ENCODE measurements at places on chromosomes 3 and 15.

GRCh38 chr3:115071166-115071565, 75.9 kb downstream of the ZBTB20 start:
- DNase-seq: no peak

- DNase-seq: no peak
Measured at GRCh38 chr3:125214738-125215137, 2.2 kb upstream of the SLC12A8 start.

DNA sequence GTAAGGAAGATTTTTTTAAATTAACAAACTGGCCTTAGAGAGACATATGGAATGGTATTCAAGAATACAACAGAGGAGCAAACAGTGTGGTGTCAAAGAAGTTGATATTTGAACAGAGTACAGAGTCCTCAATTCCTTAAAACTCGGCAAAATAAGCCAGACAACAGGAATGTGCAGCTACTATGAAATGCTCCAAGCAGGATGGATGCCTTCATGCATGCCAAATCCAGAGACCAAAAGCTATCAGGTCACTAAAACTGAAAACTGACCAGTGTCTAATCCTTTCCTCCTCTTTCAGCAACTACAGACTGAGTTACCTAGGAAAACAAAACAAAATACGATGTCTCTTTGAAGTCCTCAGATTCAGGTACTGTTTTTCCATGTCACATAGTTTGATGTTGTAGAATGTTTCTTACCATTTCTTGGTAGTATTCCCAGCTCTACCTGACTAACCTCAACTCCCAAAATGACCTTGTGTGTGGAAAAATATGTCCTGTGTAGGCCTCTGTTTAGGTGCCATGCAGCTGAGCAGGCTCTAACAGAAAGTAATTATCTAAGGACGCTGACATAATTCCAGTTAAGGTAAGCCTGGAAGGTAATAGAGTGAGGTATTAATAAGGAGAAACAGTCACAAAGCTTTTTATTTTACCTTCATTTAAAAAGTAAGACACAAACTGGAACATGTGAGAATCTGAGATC, 46.9 kb downstream of the TBL1XR1 start:
- DNase-seq: no peak

DNA sequence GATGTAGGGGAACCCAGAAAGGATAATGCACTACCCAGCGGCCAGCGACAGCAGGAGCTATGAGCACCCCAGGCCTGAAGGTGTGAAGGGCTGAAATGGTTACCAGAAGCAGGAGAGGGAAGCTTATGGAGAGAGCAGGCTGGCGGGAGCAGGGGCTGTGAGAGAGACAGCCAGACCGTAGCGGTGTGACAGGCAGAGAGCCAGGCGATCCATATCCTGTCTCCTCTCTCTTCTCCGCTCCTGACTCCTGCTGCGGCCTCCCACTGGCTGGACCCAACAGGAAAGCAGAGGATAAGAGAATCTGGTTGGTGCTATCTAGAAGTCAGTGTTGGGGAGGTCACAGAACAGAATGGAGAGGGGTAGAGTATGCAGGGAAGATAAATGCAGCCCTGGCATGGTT, 49.9 kb downstream of the BTD start:
- DNase-seq: no peak

- no peak for DNase-seq
Measured at GRCh38 chr3:39513791-39514369, 46.4 kb downstream of the MOBP start.

DNA sequence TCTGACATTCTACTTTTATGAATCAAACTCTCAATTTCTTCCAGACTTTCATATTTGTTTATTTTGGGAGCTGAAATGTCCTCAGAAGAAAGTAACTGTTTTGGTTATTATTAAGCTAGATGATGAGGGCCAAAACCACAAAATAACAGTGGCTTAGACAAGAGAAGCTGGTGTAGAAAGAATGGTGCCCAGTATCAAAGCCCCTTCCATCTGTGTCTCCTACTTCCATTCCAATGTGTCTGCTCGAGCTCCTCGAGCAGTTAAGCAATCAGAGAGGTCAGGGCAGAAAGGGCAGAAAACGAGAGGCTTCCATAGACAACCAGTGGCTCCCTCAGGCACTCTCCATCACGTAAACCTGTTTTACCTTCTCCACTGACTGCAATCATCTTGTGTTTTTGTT, 59.7 kb upstream of the MAGI1 start:
- DNase-seq: no peak

DNA sequence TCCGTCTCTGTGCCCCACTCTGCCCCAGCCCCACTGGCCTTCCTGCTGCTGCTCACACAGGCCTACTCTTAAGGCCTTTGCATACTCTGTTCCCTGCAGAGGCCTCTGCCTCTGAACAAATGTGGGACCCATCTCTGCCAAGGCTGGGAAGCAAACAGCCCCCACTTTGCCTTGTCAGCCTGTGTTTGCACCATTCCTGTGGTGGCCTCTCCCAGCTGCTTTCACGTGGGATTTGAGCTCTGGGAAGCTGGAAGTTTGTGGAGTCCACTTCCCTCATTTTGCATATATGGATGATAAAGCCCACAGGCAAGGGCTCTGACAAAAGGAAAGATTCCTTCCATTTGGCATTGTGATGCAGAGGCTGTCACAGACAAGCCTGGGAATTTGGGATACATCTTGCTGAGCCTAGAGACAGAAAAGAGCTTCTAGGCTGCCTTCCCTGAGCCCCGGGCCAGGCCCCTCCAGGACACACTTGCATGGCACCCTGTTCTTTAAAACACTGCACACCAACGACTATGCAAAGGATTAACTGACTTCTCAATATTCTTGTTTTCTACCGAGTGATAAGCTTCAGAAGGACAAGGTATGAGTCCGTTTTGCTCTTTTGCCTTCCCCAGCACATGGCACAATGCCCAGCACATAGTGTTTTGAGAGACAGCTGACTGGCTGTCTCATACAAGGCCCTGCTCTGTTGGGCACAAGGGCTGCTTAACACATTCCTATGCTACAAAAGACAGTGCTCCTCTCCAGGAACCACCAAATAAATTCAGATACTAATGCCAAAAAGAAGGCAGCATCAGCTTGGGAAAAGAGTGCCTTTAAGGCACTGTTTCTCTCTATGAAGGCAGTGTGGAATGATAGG, 120.7 kb upstream of the TOPAZ1 start:
- DNase-seq: no peak

All from mesothelial cell of epicardium (in vitro differentiated cells).